ENCODE measurements at places on chromosomes 13 and 19.

DNA sequence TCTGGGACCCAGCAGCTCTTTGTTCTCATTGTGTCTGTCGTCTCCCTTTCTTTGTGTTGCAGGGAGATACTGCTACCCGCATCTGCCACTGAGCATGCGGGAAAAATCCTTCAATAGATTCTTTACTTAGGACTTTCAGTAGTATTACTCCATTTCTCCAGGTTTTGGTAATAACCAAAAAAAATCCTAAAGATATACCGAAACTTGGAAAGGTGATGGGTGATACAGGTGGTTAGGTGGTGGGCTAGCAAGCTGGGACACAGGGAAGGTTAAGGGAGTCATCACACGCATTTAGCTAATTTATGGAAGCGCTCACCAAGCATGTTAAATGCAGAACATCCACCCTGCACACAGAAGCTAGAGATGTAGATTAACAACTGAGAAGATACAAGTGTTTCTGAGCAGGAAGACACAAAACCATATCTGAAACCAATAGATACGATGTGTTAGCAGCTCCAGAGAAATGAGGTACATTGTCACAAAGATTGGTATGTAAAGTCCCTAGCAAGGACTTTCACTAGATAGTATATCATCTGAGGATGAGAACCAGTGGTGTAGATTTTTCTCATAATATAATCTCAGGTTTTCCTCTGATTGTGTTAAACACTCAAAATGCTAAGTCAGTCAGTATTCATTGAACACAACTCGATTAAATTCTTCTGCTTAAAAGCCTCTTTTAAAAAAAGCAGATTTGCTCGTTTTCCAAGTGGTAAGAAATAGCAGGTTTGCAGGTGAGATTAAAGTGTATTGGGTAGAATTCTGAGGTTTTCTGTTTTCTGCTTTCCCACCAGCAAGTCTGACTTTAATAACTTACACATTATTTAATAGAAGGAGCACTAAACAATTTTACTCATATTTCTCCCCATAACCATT is 1.2 kb upstream of the SLAIN1 start:
- DNase-seq: no peak

- DNase-seq: no peak
These were observed 39.4 kb downstream of the IER2 start for GRCh38 chr19:13189600-13189999.

DNA sequence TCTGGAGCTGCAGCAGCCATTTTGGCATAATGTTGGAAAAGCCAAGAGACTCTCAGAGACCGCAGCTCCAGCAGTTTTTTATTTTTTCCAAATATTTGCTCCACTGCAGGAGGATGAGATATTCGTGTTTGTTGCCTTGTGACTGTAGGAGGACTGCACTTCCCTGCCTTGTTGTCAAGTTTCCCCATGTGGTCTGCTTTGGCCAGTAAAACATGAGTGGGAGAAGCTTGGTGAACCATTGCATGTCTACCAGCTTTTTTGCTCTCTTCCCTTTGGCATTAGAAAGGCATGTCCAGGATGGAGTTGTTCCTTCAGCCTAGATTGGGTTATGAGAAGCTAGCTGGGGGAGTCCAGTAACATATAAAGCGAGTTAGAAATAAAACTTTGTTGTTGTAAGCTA is 47.7 kb upstream of the ALOX5AP start:
- no peak for DNase-seq

DNA sequence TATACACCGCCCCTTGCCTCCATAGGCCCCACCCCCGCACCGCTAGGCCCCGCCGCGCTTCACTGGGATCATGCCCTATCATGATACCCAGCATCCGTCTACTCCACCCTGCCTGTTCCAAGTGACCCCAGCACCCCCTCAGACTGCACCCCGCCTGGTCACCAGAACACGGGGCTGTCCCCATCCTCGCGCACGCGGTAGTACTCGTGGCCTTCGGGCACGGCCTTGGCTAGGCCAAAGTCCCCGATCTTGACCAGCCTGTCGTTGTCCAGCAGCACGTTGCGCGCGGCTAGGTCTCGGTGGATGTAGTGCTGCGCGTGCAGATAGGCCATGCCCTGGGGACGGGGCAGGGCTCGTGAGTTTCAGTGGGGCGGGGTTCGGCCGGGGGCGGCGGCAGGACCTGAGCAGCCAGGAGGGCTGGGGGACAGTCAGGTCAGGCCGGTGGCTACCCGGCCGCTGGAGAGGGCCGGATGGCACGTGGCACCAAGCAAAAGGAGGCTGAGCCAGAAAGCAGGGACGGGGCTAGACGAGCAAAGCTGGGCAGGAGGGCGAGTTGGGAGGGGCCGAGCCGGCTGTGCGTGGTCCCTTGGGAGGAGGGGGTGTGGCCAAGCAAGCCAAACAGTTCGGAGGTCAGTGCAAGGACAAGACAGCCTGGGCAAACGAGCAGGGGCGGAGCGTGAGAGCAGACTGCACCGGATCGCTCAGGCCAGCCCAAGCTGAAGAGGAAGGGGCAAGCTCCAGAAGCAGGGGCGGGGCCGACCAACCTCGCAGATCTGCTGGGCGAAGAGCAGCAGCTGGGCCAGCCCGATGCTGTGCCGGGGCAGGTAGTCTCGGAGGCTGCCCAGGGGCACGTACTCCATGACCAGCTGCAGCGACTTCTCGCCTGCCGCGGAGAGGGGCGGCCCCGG is 13.6 kb upstream of the ICAM3 start:
- no peak for DNase-seq

DNA sequence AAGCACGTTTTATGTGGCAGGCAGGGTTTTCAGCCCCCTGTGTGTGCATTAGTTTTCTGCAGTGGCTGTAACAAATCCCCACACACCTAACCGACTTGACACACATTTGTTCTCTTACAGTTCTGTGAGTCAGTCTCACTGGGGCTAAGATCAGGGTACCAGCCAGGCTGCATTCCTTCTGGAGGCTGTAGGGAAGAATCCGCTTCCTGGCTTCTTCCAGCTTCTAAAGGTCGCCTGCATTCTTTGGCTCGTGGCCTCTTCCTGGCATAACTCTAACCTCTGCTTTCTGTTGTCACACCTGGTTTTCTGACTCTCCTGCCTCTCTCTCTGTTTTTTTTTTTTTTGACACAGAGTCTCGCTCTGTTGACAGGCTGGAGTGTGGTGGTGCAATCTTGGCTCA is 6.4 kb downstream of the ELSPBP1 start:
- DNase-seq: no peak

DNA sequence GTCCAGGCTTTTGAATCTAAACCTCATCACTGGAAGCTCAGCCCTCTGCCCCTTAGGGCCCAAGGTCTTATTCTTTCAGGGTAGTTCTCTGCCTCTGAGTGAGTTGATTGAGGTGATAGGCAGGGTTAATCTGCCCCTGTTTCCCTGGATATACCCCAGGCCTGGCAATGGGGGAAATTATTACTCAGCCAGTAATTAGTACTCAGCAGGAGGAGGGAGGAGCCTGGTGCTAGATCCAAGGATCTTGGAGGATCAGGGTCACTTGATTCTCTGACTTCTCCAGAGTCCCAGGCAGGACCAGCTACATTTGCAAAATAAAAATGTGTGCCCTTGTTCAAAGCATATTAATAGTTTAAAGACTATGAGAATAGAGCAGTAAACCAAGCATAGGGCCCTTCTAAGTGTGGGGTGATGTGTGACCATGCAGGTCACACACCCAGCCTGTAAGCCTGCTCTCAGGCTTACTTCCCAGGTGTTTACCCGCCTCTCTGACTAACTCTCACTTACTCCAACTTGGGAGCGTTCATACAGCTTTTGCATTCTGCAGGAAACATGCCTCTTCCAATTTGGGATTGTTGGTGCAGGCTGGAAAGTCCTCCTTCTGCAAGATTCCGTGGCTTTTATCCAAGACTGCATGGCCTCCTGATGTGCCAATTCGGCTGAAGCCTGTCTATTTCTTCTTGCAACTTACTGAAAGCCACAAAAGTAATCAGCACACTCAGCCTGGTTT is 7.9 kb upstream of the STK24 start:
- no peak for DNase-seq

DNA sequence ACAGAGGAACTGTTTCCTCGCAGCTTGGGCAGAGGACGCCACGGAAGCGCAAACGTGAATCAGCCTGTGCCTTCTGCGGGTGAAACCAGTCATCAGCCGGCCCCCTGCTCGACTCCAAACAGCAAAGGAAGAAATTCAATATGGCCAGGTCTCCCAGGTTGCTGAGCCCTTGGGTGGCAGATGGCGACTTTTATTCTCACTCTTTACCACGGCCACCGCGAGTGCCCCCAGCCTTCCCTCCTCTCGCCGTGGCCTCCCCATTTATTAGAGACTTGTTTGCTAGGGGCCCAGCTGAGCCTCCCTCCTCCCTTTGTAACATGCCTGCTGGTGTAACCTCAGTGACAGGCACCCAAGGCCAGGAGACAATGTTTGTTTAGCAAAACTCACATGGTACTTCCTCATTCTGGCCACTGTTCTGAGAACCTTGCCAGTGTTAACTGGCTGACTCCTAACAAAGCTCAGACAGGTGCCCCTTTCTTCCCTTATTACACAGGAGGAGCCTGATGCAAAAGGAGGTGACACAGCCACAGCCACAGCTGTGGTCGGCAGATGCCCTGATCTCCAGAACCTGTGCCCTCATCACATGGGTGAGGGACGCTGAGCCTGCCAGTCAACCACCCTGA is 5.8 kb downstream of the RAB20 start:
- DNase-seq: no peak

DNA sequence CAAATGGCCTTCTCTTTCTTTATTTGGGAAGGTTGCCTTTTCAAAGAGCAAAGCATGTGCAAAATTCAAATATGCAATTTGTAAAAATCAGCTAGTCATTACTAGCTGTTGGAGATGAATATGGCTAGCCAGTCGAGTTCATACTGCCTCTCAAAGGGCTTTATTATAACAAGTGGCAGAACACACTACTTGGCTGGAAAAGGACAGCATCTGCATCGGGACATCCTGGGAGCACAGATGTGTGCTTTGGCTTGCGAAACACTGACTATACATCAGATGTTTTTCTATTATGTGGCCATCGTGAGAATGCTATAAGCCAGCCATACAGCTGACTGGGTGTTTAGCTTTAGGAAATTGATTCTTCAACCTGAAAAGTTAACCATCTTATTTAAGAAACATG is 424.2 kb downstream of the KCTD12 start:
- DNase-seq: no peak

DNA sequence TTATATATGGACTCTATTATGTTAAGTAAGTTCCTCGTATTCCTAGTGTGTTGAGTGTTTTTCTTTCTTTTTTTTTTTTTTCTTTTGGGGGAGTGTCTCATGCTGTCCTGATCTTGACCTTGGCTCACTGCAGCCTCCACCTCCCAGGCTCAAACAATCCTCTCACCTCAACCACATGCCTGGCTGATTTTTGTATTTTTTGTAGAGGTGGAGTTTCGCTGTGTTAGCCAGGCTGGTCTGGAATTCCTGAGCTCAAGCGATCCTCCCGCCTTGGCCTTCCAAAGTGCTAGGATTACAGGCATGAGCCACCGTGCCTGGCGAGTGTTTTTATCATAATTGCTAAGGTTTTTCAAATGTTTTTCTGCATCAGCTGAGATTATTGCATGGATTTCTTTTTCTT is 10.7 kb upstream of the ZNF480 start:
- DNase-seq: no peak

DNA sequence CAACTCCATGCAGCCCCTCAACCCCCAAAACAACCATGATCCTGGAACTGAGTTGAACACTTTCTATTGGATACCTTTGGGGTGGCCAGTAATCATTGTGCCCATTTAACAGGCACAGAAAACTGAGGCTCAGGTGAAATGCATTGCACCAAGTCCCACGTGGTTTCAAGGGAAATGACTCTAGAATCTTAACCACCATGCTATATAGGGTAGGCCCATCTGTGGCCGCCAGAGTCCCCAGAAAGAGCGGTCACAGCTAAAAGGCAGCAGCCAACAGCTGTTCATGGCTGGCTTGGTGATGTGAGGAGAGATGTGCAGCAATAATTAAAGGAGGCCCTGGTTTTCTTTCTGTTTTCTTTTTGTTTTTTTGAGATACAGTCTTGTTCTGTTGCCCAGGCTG is 2.6 kb downstream of the CNN1 start:
- no peak for DNase-seq

GRCh38 chr13:43154156-43154651 is 130.8 kb downstream of the DNAJC15 start:
- DNase-seq: no peak

- DNase-seq: no peak
These were observed 2.2 kb upstream of the ARHGAP33 start for GRCh38 chr19:35773020-35773806.

- DNase-seq: no peak
These were observed 18.3 kb downstream of the DNM2 start for GRCh38 chr19:10736189-10736588.

DNA sequence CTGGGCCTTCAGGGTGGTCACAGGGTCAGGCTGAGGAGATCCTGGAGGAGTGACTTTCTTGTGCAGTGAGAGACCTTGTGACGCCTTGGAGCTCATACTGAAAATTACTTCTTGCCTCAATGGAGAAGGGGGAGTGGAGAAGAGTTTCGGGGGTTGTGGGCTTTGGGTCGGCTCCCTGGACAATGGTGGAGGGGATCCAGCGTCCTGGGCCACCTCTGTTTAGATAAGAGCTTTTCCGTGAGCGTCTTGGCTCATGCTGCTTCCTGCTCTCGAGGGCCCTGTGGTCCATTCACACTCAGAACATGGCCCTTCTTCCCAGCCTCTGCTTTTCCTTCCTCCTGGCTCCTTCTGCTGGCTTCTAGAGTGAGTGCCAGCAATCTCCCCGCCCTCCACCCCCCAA is 81.9 kb downstream of the FLT1 start:
- no peak for DNase-seq

DNA sequence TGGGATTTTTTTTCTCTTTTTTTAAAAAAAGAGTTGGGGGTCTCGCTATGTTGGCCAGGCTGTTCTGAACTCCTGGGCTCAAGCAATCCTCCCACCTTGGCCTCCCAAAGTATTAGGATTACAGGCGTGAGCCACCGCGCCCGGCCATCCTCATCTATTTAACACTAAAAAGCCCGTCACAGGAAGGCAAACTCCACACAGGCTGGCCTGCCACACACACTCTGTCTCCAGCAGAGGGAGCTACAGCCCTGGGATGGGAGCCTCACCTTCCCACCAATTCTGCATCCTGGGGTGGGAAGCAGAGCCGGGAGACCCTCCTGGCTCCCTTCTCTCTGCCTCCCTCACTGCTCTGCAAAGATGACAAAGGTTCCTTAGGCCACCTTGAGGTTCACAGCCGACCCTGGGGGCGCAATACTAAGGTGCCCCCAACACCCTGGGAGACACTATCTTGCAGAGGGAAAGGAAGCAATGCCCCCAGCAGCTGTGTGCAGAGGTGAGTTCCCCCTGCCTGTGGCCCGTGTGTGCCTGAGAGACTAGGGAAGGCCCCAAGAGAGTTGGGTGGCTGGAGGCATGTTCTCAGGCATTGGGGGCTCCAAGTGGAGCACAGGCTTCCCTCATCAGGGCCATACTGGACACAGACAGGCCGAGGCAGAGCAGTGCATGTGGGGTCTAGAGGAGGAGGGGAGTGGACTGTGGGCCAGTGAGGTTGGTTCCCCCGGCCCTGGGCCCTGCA is 27.4 kb upstream of the TIMM44 start:
- no peak for DNase-seq

GRCh38 chr19:3057275-3057714 is 5.0 kb downstream of the TLE5 start:
- no peak for DNase-seq

- DNase-seq: no peak
These were observed 304 bp downstream of the TSPAN16 start for GRCh38 chr19:11296264-11296663.
